ENCODE measurements at places on chromosomes 13 and 19. TPM values are rescaled to one million over a fixed set of nuclear protein-coding genes. Genes with fewer than 3 reads are reported as not detected.

The C19orf85 gene
- total RNA-seq = not detected

The LYL1 gene
- total RNA-seq = 0.35 TPM

The ELOF1 gene
- 49.4 TPM for total RNA-seq

The ZNF234 gene
- 9.4 TPM for total RNA-seq

The ZNF547 gene
- 0.95 TPM for total RNA-seq

The UNC13A gene
- total RNA-seq = 0.18 TPM

The ZNF66 gene
- 10.1 TPM for total RNA-seq

The IFNL1 gene
- not detected for total RNA-seq

The UGGT2 gene
- 35.5 TPM for total RNA-seq

The ZIC2 gene
- 1.3 TPM for total RNA-seq

The KLK4 gene
- total RNA-seq = not detected

The ZNF223 gene
- total RNA-seq = 11.3 TPM

The RAB11B gene
- 91.3 TPM for total RNA-seq

The SMAD9 gene
- total RNA-seq = 1.2 TPM

The MBD3L2 gene
- total RNA-seq = not detected

The KLK10 gene
- not detected for total RNA-seq

The CERS1 gene
- total RNA-seq = 19.0 TPM

The TUBB4A gene
- 3.8 TPM for total RNA-seq

The PLK5 gene
- total RNA-seq = not detected

The MEIOSIN gene
- not detected for total RNA-seq

The GRAMD1A gene
- 132 TPM for total RNA-seq

The GTF3A gene
- 141 TPM for total RNA-seq

The HPN gene
- total RNA-seq = 21.1 TPM

The COL4A1 gene
- total RNA-seq = 4.5 TPM

The ZNF418 gene
- total RNA-seq = 0.50 TPM

The ZNF442 gene
- 1.9 TPM for total RNA-seq

The FFAR2 gene
- total RNA-seq = not detected

Data from Caco-2 (cell line).